ENCODE measurements at places on chromosomes 4 and X.

- DNase-seq = no peak
Measured at GRCh38 chr4:111011458-111011857, 388.6 kb upstream of the PITX2 start.

DNA sequence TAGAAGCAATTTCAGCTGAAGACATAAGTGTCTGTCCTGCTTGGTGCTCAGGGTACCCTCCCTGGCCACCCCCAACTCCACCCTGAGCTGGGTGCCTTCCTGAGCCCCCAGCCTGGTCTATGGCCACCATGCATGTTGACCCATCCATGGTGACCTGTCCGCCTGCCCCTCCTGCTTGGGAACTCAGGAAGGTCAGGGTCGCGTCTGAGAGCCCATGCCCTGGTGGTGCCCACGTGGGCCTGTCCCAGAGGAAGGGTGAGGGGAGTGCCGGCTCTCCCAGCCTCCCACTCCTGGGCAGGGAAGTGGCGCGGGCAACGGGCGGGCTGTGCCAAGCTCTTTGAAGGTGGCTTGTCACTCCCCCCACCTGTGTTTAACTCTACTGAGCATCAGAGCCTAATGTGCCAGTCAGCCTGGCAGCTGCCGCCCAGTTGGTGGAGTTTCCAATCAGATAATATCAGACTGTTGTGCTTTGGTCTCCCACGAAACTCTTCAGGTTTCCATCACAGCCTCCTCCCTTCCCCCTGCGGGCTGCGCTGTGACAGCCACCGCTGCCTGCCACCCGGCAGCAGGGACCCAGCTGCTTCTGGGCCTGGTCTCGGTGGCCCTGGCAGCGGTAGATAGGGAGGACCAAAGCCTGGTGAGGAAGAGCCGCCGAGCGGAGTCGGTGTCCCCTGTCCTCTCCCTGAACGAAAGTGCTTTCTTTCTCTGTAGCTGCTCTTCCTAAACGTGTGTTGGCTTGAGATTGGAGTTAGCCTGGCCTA lies 4.8 kb downstream of the SH3BP2 start:
- no peak for DNase-seq

- no peak for DNase-seq
Measured at GRCh38 chr4:185304541-185304940, 91.2 kb downstream of the LRP2BP start.

DNA sequence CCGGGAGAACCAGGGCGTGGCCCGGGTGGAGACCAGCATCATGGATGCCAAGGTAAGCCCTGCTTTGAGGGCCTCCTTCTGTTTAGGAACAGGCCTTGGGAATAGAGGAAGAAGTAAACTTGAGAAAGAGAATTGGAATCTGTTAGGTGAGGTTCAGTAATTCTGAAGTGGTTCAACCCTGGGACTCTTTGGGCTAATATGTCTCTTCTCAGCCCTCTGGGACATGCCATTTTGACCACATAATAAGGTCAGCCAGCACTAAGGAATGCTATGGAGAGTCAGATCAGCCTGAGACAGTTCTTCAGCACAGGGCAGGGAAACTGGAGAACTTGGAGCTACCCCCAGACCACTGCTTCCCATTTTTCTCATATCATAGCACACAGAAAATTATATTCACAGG lies 63.3 kb upstream of the PRPS1 start:
- no peak for DNase-seq

DNA sequence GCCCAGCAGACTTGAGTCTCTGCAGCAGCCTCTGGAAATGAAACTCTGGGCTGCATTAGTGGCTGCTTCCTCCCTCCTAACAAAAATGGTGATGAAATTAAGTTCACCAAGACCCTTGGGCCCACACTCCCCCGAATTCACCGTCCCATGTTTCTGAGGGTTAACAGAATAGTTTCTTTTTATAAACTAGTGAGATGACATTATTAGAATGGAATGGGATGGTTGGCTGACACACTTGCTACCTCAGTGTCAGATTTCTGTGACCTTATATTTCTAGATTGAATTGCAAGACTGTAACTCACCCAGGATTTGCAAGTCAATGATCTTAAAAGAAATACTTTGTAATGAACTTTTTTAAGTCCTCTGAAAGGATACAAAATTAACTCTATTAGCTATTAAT lies 127.1 kb downstream of the SHROOM3 start:
- DNase-seq = no peak

GRCh38 chrX:154348646-154349358 lies 25.6 kb downstream of the FLNA start:
- no peak for DNase-seq

DNA sequence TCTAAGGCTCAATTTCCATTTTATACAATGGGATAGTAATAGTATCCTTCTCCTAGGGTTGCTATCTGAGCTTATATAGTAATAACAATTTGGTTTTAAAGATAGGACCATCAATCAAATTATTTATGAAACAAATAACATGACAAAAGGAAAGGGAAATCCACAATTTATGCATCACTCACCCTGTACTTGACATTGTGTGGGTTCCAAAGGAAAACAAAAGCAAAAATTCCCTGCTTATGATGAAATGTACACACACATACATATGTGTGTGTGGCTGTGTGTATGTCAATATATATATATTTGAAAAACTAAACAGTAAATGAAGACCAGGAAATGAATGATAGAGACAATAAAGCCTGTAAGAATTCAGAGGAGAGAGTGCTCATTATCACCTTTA lies 2.9 kb upstream of the TNIP3 start:
- no peak for DNase-seq

- no peak for DNase-seq
Measured at GRCh38 chr4:57190601-57191481, 80.7 kb upstream of the IGFBP7 start.

DNA sequence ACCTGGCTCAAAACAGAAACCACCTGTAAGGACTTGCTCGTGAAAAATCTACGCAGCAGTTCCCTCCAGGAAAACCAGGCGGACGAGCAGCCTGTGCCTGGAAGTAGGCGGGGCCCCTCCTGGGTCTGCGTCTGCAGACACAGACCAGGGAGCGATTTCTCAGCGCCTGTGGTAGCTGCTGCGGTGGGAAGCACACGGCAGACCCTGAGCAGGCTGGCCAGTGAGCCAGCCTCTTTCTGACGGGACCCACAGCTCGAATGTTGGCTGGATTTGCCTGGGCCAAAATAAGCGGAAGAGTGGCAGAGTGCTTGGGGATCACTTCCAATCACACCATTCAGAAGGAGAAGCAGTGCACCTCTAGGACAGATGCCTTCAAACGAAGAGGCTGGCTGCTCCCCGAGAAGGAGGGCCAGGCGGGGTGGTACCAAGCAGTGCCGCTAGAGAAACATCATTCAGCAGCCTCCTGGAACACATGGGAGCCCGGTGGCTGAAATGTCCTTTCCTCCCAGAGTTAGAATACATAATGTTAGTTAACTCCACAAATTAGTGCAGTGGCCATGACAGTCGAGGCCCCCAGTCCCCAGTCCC lies 85.9 kb downstream of the GATB start:
- DNase-seq = no peak
